ENCODE measurements at places on chromosomes 16 and 17. TPM values are rescaled to one million over a fixed set of nuclear protein-coding genes. Genes with fewer than 3 reads are reported as not detected.
A peak's percentile ranks its signal among the peaks of the same experiment; 100 is the strongest.

The KRT36 gene
- not detected for total RNA-seq

DNA sequence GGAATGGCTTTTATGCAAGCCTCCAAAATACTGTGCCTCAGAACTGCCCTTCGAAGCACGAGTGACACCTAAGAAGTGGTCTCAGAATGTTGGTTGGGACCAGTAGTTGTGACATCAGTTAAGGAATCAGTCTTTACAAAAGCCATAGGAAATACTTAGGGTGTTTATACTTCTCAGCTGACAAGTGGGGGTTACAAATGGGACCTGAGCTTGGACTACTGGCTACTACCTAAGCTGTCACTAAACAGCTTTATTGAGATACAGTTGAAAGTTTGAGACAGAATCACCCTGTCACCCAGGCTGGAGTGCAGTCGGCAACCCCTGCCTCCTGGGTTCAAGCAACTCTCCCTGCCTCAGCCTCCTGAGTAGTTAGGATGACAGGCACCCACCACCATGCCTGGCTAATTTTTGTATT lies 5.0 kb downstream of the RPL19 start:
- DNase-seq, result no peak

The GJD3 gene
- not detected for total RNA-seq

- DNase-seq, result no peak
Measured at GRCh38 chr17:40949418-40949817, 12.0 kb upstream of the KRT23 start.

The LGALS9C gene
- total RNA-seq, result not detected

DNA sequence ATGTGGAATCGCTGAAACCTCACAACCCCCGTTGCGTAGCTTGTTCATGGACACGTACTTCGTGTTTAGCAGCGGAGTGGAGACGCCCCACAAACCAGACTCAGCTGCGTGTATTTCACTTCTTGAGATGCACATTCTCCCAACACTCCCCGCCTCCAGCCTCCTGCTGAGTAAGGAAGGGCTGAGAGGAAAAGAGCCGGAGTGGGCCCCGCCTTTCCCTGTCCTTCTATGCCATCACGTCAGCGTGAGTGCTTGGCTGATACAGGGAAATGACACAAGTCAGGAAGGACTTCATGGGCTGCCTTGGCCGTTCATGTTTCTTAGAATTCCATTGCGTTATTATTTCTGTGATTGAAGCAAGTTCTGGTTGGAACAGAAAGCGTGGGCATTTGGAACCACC lies 68.6 kb upstream of the CBX4 start:
- peak; percentile 46 for DNase-seq

The SLC5A11 gene
- 0.06 TPM for total RNA-seq

Data from HT1080 (cell line).